NCI-H1092 treated with DMSO at 0.1 percent for 48 hours (cell line): ENCODE measurements at places on chromosomes 3 and 15.

- no peak for DNase-seq
These were observed 1.6 kb downstream of the PDE8A start for GRCh38 chr15:84983294-84983693.

- DNase-seq, result no peak
These were observed 120.6 kb downstream of the PPM1L start for GRCh38 chr3:160876643-160877042.

GRCh38 chr3:60055765-60056164, 1005.9 kb upstream of the CFAP20DC start:
- peak; percentile 12 for DNase-seq

GRCh38 chr3:7275396-7275795, 414.5 kb downstream of the GRM7 start:
- DNase-seq, result no peak

- DNase-seq, result no peak
These were observed 77.5 kb upstream of the PIAS1 start for GRCh38 chr15:67976506-67977073.

DNA sequence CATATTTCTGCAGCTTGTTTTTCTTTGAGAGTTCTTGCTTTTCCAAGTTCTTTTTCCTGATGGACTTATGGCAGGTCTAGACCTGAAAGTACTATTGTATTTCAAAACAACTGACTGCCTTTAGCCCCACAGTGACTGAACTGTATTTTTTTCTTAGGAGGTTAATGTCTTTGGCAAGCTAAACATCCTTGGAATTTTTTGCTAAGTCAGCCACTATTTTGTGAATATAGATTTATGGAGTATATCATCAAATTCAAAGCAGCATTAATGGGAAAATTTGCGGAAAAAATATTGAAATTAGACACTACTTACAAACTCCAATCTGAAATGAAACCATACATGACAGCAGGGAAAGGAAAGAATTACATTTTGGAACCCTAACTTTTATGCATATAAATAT, 8.6 kb downstream of the PIK3CA start:
- no peak for DNase-seq

GRCh38 chr3:23877329-23877980, 39.3 kb downstream of the NKIRAS1 start:
- DNase-seq, result no peak

GRCh38 chr3:141728355-141728892, 9.7 kb upstream of the RNF7 start:
- no peak for DNase-seq

GRCh38 chr3:167148136-167148535, 232.0 kb downstream of the ZBBX start:
- no peak for DNase-seq

DNA sequence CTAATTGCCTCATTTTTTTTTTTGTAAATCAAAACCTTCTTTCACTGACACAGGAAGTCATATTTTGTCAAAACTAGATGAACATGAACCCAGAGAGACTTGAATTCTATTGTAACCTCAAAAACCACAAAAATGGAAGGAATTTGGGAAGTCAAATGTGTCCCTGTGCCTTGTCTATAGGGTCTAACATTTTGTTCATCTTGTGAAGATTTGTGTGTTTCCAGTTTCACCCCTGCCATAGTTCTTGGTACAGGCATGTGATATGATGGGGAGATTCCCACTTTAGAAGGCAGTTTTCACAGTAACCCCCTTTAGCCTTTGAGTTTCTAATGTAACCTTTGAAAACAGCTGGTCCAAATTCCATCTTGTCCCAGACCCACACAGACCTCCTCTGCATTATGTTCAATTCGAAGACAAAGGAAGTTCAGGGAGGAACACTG, 318.5 kb upstream of the ADAMTS9 start:
- no peak for DNase-seq

DNA sequence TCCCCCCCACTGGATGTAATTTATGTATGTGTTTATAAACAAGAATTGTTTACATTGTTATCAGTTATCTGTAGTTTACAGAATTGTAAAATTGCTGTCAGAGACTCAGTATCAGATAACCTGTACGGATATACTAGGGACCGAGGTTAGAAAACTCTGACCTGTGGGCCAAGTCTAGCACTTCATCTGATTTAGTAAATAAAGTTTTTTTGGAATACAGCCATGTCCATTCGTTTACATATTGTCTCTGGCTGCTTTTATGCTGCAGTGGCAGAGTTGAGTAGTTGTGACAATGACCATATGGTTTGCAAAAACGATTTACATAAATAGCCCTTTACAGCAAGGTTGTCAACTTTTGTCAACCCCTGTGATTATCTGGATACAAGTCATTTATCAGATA, 52.6 kb downstream of the LRRC28 start:
- peak; percentile 43 for DNase-seq

GRCh38 chr3:179330438-179330837, 7.6 kb downstream of the ZNF639 start:
- DNase-seq, result no peak

DNA sequence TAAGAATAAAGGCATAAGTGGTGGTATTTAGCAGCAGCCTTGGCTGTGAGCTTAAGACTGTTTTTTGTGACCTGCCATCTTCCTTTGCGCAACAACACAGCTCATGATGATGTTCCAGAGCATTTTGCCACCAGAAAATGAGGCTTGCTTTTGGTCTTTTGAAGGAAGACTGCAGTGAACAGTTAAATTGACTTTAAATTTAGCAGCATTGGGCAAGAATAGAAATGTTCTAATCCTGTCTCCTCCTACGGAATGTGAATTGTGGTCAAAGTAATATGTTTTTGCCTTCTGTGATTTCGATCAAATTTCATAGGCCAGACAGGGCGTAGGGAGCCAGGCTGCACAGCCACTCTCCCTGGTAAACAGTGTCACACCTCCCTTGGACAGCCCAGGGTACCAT, 460.7 kb upstream of the RASGRP1 start:
- no peak for DNase-seq

DNA sequence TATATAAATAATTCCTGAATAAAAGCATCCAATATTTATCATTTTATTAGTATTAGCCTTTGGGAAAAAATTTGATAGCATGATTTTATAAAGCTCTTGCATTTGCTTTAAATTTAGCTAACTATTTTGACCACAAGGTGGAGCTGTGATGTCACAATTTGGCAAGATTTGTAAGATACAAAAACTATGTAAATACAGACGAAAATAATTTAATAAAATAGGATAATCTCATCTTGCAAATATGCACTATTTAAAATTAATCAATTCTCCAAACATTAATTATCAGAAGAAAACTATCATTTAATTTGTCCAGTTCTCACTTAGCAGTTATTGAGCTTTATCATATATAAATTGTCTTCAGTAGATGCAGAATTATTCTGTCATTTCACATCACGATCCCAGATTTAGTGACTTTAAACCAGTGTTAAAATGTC, 95.4 kb downstream of the PLOD2 start:
- peak; percentile 30 for DNase-seq

- DNase-seq, result no peak
These were observed 212.6 kb downstream of the GAP43 start for GRCh38 chr3:115835946-115836345.

- DNase-seq, result no peak
These were observed 33.6 kb downstream of the HPS3 start for GRCh38 chr3:149163066-149163465.

- no peak for DNase-seq
These were observed 181.7 kb downstream of the SUCLG2 start for GRCh38 chr3:67472674-67473201.

GRCh38 chr15:57503051-57503702, 88.5 kb upstream of the MYZAP start:
- no peak for DNase-seq

DNA sequence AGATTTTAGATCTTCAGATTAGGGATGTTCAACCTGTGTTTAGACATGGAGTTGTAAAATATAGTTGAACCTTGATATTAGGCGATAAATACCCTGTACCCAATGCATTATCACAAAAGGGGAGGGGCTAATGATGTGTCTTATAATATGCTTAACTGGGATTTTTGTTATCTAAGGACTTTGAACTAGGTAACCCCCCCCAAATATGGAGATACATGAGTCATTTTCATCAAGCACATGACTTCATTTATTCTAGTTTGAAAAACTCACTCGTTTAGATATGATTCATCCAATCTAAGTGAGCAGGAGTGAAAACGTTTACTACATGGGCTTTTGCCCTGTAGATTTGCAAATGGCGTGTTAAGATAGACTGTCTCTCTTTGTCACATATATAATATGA, 212.4 kb downstream of the IL5RA start:
- DNase-seq, result no peak

DNA sequence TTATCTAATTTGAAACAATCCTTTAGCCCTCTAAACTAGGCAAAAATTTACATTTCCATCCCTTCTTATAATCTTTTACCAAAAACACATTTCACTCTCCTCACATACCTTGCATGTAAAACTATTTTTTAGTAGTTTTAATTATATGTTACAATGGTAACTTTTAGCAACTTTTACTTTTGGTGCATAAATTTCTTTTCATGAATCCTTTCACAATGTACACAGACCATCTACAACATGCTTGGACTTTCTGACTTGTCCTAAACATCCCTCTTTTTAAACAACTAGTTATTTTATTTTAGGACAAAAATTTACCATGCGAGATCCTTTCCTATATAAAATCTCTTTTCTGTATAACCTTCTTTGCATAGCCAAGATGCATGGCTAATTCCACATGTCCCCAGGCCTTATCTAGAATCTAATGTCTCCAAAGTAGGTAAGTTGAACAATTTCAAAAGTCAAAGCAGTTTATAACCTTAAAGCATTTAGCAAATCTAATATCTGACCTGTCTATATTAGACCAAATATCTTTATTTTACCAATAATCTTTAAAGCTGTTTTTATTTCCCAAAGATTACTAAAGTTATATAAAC, 14.4 kb upstream of the ALDH1L1 start:
- no peak for DNase-seq

DNA sequence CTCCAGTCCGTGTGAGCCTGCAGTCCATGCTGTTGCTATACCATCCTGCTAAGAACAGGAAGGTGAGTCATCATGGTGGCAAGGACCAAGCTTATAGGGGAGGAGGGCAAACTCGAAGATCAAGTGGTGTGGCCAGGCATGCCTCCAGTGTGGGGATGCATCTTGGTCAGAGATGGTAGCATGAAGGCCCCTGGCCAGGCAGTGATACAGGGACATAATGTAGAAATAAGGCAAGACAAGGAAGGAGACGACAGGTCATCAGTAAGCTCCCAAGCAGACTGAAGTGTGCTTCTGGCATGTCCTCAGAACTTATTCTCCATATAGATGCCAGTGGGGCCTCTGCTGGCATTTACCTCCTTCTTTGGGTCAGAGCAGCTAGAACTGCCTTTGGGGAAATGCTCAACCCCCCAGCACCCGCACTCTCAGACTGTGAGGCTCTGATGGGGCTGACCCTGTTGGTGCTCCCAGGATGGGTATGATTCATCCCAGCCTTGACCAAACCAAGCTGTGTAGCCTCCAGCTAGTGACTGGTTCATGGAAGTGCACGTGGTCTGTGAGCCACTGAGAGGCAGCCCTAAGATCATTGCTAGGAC, 52.5 kb upstream of the ATP2B2 start:
- DNase-seq, result no peak

DNA sequence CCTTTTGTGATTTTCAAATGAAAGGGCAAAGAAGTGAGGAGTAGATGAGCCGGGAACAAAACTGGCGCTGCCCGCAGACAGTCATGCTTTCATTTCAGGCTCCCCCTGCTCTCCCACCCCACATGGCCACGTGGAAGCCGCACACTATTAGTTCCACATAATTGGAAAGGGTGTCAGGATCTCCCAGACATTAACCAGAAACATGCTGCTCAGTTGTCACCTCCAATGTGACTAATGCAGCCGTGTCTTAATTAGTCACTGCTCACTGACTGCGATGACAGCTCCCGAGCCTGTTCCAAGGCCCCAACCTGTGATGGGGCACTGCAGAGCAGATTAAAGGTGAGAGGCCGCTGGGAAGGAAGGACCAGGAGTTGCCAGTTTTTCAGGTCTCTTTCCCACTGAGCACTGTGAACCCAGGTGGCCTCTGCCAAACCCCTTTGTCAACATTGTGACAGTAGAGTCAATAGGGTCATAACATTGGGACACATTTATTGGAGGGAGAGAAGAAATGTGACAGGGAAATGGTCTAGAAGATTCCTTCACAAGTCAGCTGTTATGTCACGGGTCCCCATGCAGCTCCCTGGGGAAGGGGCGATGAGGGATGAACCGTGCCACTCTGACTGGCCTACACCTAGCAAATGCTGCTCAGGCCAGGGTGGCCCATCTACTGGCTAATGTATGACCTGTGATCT, 38.6 kb upstream of the SFMBT1 start:
- DNase-seq, result no peak

GRCh38 chr3:77871436-77871835, 831.5 kb downstream of the ROBO2 start:
- DNase-seq, result no peak

- no peak for DNase-seq
These were observed 723.9 kb upstream of the ALCAM start for GRCh38 chr3:104642827-104643226.

DNA sequence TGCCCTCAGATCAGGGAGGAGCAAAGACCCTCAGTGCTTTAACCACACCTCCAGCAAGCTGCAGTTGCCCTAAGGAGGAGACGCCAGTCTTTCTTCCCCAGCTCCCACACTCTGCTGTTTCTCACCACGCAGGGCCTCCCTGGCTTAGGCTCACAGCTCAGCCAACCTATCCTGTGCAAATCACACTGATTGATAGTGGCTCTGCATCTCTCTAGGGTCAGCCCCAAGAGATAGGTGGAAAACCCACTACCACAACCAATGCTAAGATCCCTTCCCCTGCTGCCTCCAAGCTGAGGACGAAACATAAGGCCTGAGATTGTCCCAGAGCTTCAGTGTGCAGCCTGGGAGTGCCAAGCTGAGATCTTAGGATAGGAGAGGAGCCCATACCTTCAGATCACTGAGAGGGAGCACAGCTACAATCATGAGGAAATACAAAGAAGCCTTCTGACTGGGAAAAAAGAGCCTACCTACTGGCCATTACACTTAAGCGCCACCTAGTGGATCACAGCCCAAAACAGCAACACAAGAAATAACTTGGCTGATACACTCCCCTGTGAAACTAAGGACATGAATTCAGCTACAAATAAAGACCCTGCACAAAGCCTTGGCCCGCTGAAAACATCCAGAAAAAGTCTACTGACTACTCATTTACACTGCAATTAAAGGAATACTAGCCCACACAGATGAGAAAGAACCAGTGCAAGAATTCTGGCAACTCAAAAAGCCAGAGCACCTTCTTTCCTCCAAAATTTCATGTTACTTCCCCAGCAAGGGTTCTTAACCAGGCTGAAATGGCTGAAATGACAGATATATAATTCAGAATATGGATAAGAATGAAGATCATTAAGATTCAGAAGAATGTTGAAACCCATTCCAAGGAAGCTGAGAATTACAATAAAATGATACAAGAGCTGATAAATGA, 271.5 kb upstream of the DCBLD2 start:
- peak; percentile 42 for DNase-seq

DNA sequence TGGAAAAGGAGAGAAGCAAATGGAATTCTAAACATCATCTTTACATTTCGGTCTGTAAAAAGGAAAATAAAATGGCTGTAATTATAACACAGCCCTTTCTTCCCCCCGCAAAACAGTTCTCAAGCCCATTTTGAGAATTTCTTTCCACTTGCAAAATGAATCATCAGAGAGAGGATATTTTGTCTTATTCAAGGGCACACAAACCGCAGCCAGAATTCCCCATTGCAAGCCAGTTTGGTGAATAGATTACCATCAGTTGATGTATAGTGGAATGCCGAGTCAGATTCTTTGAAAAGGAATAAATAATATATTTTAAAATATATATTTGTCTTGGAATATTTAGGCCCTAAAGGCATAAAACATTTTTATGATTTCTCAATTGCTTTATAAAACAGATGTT, 420.4 kb upstream of the SEMA6D start:
- DNase-seq, result no peak
